ENCODE measurements at places on chromosomes 2 and 18.

- no peak for DNase-seq
These were observed 190.5 kb downstream of the ALPK2 start for GRCh38 chr18:58438161-58438957.

- DNase-seq = no peak
These were observed 49.3 kb downstream of the ALPK2 start for GRCh38 chr18:58579561-58580047.

DNA sequence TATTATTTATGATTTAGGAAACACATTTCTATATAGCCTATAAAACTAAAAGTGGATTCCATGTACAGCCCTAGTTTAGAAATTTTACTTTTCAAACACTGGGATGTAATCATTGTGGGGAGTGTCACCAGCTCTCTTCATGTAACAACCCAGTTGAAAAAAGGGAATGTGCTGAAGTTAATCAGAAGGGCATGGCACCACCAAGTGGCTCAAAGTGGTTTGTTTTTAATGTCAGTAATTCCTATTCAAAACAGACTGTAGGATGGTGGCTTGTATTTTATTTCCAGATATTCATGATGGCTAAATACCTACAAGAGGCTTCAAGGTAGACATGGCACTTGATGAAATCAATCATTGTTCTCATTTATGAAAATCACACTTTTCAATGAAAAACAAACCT, 58.1 kb upstream of the TMEM182 start:
- no peak for DNase-seq

- DNase-seq = no peak
These were observed 505 bp downstream of the FOXI3 start for GRCh38 chr2:88451811-88452564.

DNA sequence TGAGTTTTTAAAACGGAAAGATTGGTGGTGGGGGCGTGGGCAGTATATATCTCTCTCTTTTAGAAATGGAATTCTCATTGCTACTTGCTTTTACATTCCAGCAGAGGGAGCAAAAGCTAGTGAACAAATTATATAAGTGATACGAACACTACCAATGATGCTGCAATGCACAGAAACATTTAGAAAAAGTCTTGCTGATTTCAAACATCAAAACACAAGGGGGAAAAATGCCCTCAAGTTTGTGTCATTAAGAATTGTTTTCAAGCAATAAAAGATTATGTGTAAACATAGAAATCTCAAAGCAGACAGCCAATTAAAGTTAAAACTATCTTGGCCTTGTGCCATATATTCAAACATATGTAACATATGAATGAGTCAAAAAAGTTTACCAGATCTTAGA, 296.3 kb upstream of the KCNJ3 start:
- no peak for DNase-seq
